ENCODE measurements at places on chromosomes 12 and 14.
A peak's percentile ranks its signal among the peaks of the same experiment; 100 is the strongest.

DNA sequence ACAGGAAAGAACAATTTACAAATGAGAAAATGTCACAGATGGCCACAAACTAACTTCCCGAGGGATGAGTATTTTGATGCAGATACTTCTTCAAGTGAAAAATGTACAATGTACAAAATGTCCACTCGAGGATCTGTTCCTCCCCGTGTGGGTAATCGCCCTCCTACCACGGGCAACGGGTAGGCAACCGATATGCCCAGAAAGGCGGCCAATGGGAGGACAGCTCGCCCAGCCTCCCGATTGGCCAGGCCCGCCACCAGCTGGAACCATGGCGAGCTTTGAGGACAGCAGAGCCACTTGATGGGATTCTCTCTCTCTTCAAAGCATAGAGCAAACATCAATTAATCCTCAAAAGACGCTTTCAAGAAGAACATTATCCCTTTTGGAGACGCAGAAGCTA, 42.3 kb downstream of the DPF3 start:
- no peak for DNase-seq

- DNase-seq: no peak
Measured at GRCh38 chr14:96156804-96157760, 47.6 kb upstream of the BDKRB2 start.

DNA sequence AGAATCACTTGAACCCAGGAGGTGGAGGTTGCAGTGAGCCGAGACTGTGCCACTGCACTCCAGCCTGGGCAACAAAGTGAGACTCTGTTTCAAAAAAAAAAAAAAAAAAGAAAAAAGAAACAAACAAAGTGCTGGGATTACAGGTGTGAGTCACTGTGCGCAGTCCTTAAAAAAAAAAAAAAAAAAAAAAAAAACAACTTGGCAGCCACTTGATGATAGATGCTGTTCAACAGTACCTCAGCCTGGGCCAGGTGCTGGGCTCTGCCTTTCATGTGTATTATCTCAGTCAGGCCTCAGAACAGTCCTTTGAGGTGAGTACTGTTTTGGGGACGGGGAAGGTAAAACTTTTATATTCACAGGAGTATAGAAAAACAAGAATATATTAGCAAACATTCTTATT, 9.6 kb downstream of the ACADS start:
- no peak for DNase-seq

- DNase-seq: no peak
Measured at GRCh38 chr14:92511453-92512238, 1.9 kb upstream of the RIN3 start.

DNA sequence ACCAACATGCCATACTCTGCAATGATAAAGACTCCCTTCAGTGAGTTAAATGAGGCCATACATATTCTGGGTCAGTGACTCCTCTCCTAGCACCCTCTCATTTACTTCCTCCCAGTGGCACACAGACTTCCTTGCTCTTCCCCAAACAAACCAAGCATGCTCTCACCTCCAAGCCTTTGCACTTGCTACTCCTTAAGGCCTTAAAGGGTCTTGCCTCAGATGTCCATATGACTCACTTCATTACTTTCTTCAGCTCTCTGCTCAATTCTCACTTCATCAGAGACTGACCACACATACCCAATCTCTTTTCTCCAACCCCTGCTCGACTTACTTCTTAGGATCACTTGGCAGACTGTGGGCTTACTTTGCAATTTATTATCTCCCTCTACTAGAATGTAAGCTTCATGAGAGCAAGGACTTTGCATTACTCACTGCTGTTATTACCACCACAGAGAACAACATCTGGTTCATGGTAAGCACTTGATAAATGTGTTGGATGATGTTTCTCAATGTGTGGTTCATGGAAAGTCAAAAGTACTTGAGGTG, 22.8 kb downstream of the DDX24 start:
- DNase-seq: no peak

GRCh38 chr12:13119826-13120225, 16.4 kb upstream of the GSG1 start:
- DNase-seq: no peak

GRCh38 chr12:124914392-124915238, at the start of gene UBC:
Gene UBC (minus strand): TSS chr12:124914650. CDS start chr12:124913771, 879 bp downstream.
- DNase-seq: peak; percentile 82

- DNase-seq: no peak
Measured at GRCh38 chr12:15356951-15357364, 34.6 kb downstream of the PTPRO start.

DNA sequence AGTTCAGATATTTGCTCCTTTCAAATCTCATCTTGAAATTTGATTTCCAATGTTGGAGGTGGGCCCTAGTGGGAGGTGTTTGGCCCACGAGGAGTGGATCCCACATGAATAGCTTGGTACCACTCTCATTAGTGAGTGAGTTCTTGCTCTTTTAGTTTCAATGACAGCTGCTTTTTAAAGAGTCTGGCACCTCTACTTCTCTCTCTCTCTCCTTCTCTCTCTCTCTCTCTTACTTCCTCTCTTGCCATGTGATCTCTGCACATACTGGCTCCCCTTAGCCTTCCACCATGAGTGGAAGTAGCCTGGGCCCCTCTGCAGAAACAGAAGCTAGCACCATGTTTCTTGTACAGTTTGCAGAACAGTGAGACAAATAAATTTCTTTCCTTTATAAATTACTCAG, 25.1 kb downstream of the GPR65 start:
- no peak for DNase-seq

DNA sequence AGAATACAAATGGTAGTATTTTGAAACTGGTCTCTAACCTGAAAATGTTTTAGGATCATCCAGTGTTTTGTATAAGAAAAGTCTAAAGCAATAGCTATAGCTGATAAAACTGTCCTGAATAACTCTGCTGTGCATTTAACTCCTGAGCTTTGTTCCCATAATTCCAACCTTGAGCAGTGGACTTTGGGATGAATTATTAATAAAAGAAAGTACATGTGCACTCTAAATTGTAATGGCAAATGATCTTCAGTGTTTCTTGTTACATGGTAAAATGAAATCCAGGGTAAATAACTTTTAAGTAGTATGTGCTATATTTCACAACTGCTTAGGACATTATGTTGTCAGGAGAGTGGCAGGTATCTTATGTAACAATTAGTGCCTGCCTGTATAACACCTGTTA, 345.6 kb downstream of the SLC16A7 start:
- no peak for DNase-seq

DNA sequence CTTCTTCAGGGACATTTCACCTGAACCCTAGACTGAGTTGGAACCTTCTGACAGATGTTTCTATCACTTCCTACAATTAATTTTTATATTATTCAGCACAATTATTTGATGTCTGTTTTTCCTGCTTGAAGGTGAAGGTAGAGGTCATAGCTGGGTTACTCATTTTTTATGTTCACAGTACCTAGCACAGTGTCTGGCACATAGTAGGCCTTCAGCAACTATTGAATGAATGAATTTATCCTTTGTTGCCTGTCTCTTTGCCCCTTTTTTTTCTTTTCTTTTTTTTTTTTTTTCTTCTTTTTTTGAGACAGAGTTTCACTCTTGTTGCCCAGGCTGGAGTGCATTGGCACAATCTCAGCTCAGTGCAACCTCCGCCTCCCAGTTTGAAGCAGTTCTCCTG, 29.5 kb upstream of the FAM177A1 start:
- DNase-seq: no peak

GRCh38 chr12:14362352-14362751, 3.1 kb upstream of the ATF7IP start:
- DNase-seq: no peak

- DNase-seq: no peak
Measured at GRCh38 chr14:23695664-23695999, 59.5 kb downstream of the DHRS2 start.

DNA sequence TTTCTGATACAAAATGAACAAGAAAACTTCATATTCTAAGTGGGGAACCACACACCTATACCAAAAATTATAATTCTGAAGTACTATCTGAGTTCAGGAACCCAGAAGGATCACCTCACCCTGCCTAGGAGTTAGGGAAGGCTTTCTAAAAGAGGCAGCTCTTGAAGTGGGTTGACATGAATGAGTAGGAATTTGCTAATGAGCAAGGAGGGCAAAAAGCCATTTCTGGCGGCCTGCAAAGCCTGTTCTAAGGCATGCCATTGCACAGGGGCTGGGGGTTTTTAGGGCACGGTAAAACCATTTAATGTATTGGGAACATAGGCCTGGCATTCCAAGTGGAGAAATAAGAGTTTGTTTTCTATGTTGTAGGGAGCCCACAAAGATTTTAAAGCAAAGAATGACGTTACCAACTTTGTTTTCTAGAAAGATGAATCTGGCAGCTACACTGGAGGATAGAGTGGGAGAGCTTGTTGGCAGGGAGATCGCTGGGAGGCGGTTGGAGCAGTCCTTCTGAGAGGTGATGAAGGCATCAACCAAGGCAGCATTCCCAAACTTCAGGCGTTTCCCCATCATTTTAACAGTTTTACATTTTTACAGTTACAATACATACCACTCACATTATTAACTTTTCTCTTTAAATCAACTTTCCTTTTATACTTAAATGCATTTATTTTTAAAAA, 14.1 kb downstream of the IFT43 start:
- no peak for DNase-seq

- no peak for DNase-seq
Measured at GRCh38 chr14:54854181-54854580, 48.4 kb downstream of the GCH1 start.

DNA sequence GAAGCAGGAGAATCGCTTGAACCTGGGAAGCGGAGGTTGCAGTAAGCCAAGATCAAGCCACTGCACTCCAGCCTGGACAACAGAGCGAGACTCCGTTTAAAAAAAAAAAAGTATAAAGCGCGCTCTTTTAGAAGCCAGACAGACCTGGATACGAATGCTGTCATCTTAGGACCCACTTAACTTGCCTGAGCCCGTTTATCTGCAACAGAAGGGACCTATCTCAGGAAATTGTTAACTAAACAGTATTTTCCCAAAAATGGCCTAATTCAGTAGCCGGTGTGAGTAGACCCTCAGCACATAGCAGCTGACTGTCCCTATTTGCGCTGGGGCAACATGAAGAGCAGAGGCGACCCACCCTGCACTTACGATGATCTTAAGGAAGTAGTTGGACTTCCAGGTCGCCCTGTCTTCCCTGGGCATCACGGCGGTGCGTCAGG, 529 bp downstream of the RPLP0 start:
- DNase-seq: no peak

GRCh38 chr12:89704457-89704856, 4.2 kb downstream of the ATP2B1 start:
- DNase-seq: no peak
